ENCODE measurements at places on chromosomes 5 and 9. TPM values are rescaled to one million over a fixed set of nuclear protein-coding genes. Genes with fewer than 3 reads are reported as not detected.

- H3K36me3 ChIP-seq, result no peaks in the 10 kb centered on the region
- DNase-seq, result peak; percentile 44
- no peaks in the 10 kb centered on the region for H3K27me3 ChIP-seq
- peaks cover 4% of the 10 kb centered on the region for H3K4me1 ChIP-seq
- H3K4me3 ChIP-seq, result no peak overlapping the region
Observed at GRCh38 chr5:80282054-80282453, 26.2 kb upstream of the SERINC5 start.

MEGF10 gene
- 1.3 TPM for polyA plus RNA-seq

CLINT1 gene
- 117 TPM for polyA plus RNA-seq

OCLN gene
- 85.5 TPM for polyA plus RNA-seq

DMRT3 gene
- not detected for polyA plus RNA-seq

DNA sequence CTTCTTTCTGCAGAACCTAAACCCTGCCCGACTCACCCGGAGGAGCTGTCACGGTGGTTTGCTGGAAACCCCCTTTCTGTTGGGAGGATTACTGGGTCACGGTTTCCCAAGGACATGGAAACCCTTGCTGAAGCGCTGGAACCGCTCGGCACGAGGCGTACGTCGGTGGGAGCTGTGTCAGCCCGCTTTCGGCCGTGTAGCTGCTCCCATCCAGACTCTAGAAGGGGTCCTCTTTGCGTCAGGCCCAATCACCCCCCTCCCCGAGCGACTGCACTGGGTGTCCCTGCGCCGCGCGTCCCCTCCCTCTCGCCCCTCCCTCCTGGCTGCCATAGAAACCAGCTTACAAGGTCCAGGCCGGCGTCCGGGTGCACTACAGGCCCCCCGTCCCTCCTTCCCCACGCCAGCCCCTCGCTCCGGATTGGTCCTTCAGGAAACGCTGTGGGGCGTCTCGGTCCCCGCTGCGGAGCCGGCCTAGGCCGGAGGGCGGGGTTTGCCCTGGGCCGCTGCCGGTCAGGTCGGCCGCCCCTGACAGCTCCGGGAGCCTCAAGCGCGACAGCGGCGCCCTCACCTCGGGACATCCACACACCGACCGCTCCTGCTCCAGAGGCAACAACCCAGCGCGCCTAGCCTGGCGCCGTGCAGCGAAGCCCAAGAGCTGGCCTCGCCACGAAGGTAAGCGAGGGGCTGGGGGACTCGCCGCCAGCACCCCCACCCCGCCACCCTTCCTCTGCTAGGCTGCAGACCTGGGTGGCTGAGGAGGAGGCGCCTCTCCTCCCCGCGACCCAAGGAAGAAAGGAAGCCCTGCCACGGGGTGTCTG, at the start of gene NIM1K:
TSS of gene NIM1K (plus strand) at position 486 of the 818 bp plus-strand sequence. CDS start 53,551 bp downstream, outside the sequence.
- peak; percentile 29 for DNase-seq
- peaks cover 40% of the 10 kb centered on the region for H3K27me3 ChIP-seq
- H3K36me3 ChIP-seq, result no peaks in the 10 kb centered on the region
- no peak within 1 kb of the TSS for H3K27ac ChIP-seq

TEK gene
- 14.6 TPM for polyA plus RNA-seq

Measured in large intestine (tissue), 12 donors.